Amygdala (tissue), 56 donors: ENCODE measurements at places on chromosomes 1 and 21.

DNA sequence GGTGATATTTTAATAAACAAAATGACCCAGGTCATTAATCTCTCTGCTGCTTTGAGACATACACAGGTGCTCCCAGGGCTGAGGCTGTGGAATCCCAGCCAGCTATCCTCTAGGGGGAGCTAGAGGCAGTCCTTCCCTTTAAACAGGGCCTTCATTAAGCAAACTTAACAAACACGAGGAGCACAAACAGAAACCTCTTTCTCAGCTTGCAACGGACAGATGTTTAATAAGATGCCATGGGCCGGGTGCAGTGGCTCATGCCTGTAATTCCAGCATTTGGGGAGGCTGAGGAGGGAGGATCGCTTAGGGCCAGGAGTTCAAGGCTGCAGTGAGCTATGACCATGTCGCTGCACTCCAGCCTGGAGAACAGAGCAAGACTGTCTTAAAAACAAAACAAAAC lies 106.7 kb downstream of the HIVEP3 start:
- DNase-seq = no peak

GRCh38 chr1:58815686-58816071 lies 31.8 kb upstream of the JUN start:
- DNase-seq = no peak

DNA sequence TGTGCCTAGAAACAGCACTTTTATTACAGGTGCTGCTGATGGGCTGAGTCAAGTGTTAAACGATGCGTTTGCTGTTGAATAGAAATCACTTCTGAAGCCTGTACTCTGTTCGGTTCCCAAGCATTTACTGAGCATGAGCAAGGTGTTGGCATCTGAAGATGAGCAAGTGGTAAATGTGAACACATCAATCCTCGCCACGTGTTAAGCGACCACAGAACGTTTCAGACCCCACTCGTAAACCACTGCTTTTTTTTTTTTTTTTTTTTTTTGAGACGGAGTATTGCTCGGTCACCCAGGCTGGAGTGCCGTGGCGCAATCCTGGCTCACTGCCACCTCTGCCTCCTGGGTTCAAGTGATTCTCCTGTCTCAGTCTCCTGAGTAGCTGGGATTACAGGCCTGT lies 241.2 kb downstream of the SETD4 start:
- DNase-seq = no peak

DNA sequence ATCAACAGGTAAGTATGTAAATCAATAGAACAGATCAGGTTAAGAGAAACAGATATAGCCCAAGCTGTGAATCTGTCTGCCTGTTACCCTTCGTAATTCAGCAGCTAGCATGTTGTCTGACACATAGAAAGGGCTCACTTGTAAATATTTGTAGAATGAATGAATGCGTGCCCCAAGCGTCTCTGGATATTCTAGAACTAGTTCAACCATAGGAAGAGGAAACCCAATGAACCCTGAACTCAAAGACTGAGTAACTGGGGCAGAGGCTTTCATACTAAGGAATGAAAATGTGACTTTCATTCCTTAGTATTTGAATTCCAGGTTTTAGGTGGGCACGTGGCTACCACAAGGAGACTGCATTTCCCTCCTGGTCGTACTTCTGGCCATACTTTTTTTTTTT lies 60.1 kb upstream of the SMYD2 start:
- no peak for DNase-seq

GRCh38 chr1:56578138-56578962 lies 1.0 kb downstream of the PLPP3 start:
- DNase-seq = peak; percentile 17

DNA sequence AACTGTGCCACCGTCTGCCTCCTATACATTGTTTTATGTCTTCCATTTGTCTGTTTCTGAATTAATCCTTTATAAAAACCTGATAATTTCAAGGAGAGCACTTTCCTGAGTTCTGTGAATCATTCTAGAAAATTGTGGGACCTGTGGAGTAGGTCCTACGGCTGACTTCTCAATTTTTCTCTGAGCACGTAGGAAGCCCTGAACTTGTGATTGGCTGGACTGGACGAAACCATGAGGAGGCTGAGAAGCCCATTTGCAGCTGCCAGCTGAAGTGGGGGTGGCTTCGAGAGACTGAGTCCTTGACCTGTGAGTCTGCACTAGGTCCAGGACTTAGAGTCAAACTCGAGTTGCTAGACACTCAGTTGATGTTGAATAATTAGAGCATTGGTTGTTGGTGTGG lies 277.1 kb upstream of the NCAM2 start:
- no peak for DNase-seq

- DNase-seq = no peak
Measured at GRCh38 chr21:33125680-33126375, 55.9 kb downstream of the OLIG1 start.

DNA sequence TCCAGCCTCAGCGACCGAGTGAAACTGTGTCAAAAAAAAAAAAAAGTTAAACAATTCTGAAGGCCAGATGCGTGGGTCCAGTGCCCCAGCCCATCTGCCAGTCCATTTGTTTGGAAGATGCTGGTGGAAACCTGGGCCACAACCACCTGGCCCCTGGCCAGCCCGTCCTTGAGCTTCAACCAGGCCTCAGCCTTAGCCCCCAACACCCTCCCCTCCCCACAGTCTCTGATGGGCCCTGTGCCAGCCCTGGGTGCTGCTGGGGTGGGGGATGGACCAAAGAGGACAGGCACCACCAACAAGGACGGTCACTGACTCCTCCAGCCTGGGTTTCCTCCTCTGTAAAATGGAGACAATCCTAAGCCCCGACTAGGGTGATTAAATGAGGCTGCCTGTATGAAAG lies 19.6 kb upstream of the PLEKHG5 start:
- no peak for DNase-seq

DNA sequence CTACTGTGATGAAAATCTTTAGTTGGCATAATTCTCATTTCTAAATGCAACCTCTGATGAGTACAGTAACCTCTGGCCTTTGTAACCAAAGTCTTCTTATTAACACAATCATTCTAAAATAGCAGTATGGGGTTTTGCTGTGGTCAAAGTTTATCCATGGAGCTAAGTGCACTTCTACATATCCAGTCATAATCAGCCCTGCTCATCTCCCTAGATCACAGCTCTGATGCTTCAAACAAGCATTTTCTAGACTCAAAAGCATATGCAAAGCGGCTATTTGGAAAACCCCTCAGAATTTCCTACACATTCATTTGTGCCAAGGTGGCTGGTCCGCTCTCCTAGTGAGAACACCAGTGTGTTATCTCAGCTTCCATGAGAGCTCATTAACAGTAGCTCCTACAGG lies 418.6 kb downstream of the MRPL39 start:
- DNase-seq = no peak

DNA sequence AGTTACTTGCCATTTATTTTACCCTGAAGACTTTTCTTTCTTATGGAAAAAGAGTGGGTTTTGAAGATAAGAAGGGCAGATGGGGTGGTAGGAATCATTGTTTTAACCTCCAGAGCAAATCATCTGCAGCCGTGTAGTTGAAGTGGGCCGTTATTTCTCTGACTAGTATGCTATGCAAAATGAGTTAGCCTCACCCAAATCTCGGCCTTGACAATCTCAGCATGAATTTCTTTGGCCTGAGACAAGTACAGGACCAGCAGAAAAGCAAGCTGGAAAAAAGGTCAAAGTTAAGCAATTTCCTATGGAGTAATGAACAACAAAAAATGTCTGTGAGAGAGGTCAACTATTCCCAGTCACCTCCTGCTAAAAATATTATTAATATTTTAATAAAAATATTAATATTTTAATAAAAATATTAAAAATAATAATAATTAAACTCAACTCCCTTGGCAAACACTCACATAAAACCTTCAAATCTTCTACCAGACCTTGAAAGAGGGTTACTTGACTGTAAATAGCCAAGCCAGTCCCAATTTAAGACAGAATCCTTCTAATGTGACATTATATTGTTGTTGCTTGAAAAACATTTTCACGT lies 6.8 kb upstream of the TEKT2 start:
- DNase-seq = no peak

DNA sequence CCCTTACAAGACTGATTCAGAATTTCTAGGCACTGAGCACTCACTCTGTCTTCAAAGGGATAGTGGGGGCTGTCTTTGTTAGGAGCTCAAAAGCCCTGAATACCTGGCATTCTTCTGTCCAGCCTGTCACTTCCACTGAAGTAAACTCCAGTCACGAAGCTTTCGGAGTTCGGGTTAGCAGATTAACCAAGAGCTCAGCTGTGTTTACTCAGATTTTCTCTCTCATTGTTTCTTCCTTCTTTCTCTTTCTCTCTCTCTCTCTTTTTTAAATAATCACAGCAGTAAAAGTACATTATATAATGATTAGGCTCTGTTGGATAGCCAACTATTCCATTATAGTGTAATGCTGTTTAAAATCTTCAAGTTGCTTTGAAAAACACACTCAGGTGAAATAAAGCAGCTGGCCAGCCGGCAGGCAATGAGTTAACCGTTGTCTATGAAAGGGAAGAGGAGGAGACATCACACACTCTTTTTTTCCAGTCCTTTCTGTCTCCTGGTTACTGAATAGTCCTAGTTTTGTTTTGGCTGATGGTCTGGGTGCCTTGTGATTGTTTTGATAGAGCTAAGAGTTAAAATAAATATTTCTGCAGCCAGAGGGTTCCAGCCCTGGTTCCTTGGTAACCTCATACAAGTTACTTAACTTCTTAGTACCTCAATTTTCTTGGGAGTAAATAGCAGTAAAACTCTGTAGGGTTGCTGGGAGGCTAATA lies 89.8 kb downstream of the ADSS2 start:
- DNase-seq = no peak

GRCh38 chr1:228176461-228177182 lies 11.0 kb downstream of the IBA57 start:
- DNase-seq = peak; percentile 32

DNA sequence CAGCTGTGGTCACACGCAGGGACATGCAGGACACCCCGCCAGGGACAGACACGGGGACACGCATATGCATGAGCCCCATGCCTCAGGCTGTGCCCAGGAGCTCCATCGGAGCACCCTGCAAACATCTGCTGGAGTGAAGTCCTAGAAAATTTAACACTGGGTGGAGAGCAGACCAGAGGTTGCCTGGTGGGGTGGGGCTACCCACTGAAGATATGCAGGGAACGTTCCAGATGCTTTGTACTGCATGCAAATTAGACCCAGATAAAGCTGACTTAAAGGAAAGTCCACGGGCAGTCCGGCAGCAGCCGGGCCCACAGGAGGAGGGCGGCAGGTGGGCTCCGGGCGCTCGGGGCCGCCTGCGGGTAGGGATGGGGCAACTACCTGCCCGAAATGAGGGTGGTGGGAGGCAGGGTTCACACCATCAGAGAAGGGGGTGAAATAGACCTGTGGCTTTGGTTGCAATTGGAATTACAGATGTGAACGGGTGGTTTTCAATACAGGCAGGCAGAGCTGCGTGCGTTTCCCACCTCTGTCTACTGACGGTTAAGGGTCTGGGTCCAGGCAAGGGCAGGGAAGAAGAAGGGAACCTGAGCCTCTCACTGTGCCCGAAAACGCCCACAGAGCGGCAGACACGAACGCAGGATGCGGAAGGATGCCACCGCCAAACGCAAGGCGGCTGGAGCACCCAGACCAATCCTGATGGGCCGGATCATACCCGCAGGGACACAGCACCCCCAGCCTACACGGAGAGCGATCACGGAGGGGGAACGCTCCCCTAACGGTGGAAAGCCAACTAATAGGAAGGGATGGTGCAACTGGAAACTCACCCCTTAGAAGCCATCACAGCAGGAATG lies 21.0 kb downstream of the CFAP74 start:
- DNase-seq = no peak

- no peak for DNase-seq
Measured at GRCh38 chr21:29181799-29182470, 51.5 kb downstream of the MAP3K7CL start.
